ENCODE measurements at places on chromosomes 5 and 9.

GRCh38 chr5:15615859-15616258 lies 115.9 kb downstream of the FBXL7 start:
- DNase-seq: no peak

DNA sequence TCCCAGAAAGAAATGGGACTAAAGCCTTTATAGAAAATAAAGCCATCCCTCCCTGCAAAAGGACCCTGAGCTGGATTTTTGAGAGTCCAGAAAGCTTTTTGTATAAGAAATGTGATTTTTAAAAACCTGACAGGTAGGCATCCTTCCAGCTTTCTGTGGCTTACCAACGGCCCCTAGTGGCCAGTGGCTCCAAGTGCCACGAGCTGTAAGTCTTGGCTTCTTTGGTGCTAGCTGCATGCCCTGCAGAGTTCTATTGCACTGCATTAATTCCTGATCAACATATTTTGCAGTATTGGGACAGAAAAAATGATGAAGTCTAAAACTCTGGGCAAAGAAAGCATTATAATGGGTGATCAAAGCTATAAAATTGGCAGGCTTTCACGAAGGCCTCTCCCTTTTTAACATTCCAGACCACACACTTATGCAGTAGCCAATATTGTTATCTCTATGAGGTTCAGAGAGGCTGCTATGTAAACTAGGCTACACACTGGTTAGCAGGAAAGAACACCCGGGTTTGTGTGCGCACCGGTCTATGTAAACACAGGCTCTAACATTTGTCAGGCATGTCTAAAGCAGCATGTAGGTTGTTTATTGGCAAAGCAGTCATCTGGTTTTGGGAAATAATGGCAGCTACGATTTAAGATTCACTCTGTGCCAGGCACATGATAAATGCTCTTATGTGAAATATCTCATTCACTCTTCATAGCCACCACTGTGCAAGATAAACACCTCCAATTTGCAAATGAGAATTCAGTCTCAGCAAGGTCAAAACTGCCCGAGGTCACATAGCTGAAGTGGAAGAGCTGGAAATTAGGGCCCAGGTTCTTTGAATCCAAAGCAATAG lies 55.2 kb downstream of the NMUR2 start:
- DNase-seq: peak; percentile 46

DNA sequence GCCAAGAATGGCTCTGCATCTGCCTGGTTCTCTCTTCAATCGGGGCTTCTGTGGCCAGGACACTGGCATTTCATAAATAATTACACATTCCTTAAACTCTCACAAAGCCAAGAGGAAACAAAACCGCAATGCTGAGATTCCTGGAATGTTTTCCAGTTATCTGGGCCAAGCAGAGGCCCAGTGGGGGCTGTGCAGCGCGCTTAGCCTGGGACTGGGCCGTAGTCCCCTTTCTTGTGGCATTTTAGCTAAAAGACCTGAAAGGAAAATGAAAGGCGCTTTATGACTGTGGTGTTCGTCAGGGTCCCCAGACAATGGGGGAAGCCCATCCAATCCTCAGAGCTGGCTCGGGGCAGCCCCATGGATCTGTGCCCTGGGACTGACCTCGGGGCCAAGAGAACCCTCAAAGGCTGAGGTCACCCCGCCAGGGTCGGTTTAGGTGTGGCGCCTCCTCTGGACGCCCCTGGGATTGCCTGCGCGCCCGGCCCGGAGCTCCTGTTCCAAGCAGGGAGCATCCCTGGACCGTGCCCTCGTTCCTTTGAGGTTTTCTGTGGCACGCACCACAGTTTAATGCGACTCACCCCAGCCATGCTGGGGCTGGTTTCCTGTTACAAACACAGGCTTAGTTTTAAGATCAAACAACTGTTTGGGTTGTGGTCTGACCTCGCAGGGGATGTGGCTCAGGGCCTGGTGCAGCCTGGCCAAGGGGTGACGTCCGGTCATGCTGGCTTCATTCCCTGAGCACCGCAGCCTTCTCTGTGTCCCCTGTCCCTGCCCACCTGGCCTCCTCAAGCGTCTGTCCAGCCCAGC lies 51.5 kb upstream of the NKD2 start:
- no peak for DNase-seq

DNA sequence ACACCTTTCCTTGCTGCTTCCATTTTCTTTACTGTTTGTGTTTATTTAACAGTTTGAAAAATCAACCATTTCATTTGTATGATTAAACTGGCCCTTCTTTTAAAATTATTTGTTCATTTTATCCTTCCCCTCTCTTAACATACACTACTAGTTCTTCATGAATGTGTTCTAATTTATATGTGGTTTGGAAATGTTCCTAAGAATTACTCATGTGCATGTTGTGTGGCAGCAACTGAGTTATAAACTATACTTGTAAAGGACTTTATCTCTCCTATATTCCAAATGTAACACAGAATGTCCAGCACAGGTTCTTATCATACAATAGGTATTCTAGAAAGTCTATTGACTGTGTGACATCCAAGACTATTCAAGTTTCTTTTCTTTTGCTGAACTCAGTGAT lies 358.2 kb upstream of the MEF2C start:
- DNase-seq: no peak

DNA sequence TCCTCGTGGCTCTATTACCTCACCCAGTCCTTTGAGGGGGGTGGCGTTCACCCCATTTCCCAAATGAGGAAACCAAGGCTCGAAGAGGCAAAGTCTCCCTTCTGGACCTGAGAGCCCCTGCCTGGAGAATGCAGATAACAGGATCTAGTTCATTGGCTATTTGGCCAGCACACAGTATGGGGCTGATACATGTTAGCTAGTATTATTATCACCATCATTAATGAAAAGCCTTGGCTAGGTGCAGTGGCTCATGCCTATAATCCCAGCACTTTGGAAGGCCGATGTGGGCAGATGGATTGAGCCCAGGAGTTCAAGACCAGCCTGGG lies 4.3 kb downstream of the SH3GLB2 start:
- DNase-seq: no peak

GRCh38 chr9:31030741-31031202 lies 1353.7 kb upstream of the ACO1 start:
- DNase-seq: no peak

DNA sequence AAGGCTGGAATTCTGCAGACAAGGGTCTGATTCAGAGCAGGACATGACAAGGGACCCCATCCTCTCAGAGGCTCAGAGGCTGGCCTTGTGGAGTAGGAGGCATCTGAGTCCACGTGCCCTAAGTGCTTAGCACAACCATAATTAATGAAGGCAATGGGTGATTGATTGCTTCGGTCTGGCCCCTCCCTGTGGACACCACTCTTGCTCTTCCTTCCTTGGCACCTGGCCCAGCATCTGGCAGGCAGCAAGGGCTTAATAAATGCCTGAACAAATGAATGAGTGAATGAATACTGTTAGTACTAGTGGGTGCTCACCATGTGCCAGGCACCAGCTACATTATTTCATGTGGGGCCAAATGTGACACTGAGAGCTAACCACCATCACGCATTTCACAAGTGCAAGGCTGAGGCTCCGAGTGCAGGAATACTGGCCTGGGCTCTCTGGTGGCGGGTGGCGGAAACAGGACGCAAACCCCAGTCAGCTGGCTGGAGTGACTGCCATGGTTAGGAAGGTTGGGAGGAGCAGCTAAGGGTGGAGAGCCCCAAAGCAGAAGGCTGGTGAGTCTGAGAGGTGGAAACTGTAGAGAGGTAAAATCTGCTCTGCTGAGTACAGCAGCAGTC lies 53.6 kb downstream of the ASS1 start:
- no peak for DNase-seq

Data from NCI-H1436 (cell line).